ENCODE measurements at places on chromosomes 11 and 22. TPM values are rescaled to one million over a fixed set of nuclear protein-coding genes. Genes with fewer than 3 reads are reported as not detected.

GRCh38 chr11:60994541-60995080 is 23.1 kb downstream of the CD6 start:
- DNase-seq, result no peak

Gene ALKBH3
- 34.2 TPM for polyA plus RNA-seq

DNA sequence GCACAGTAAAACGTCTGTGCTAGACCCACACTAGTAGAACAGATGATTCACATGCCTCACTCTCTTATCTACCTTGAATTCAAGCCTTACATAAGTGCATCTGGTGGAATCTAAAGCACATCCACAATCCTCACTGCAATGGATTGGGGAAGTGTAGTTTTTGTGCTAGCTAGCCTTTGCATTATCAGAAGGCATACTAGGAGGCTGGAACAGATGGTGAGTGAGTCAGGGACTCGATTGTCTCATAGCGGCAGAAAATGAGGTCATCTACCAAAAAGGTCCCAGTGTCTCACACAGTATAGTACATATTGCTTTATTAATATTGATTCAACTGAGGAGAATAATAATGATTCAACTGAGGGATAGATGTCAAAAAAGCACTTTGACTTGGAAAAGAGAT is 9.3 kb downstream of the MSANTD4 start:
- no peak for DNase-seq

DNA sequence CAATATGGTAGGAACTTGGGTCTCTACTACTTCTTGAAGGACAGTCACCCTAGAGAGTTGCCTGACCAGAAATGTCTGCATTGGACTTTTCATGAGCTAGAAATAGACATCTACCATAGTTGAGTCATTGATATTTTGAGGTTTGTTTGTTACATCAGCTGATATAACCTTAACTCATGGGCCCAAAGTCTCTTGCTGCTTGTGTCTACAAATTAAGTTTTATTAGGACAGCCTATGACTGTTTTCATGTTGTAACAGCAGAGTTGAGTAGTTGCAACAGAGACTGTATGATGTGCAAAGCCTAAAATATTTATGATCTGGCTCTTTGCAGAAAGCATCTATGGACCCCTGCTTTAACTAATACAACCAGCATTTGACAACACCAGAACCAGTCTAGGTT is 155.3 kb downstream of the MIAT start:
- DNase-seq, result no peak

DNA sequence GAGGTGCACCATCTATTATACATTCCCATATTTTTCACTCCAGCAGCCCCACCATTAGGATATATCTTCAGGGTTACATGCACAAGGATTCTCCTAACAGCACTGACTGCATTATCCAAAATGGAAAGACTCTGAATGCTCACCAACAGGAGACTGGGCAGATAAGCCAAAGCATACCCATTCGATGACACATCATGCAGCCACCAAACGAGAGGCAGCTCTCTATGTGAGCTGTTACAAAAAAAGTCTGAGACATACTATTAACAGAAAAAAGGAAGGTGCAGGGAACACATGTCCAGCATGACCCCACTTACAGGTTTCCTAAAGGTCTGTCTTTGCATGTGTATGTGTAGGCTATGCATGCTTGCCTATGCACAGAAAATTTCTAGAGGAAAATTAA is 12.4 kb upstream of the SERPIND1 start:
- DNase-seq, result no peak

GRCh38 chr11:18106688-18107087 is 806 bp upstream of the SAAL1 start:
- DNase-seq, result no peak

Gene CTTN
- 286 TPM for polyA plus RNA-seq

- no peak for DNase-seq
These were observed 647.2 kb upstream of the ANO5 start for GRCh38 chr11:21545699-21546098.

- DNase-seq, result no peak
These were observed 21.6 kb downstream of the SVIP start for GRCh38 chr11:22807855-22808570.

Gene PARVG
- 0.05 TPM for polyA plus RNA-seq

DNA sequence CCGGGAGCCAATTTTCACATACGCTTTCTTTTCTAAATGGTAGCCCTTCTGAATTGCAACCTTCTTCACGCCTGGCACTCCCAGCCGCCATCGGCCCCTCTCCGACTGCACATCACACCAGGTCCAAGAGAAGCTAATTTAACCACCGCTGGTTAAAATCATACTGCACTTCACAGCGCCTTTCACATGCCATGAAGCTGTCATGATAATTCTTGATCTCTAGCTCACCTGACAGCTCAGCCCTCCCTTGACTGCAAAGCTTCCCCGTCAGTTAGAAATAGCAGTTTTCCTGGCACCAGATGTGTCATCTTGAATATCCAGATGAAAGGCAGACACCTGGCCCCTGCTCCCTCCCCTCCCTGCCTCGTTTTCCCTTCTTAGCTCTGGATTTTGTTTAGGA is 101.4 kb downstream of the ARL14EP start:
- no peak for DNase-seq

Gene POLD4
- polyA plus RNA-seq, result 89.4 TPM

GRCh38 chr11:16613512-16614381 is 124.7 kb upstream of the C11orf58 start:
- DNase-seq, result peak; percentile 91

- DNase-seq, result no peak
These were observed 14.5 kb downstream of the CTNND1 start for GRCh38 chr11:57776031-57776521.

GRCh38 chr22:50626850-50627641 is 906 bp downstream of the ARSA start:
- DNase-seq, result peak; percentile 16

DNA sequence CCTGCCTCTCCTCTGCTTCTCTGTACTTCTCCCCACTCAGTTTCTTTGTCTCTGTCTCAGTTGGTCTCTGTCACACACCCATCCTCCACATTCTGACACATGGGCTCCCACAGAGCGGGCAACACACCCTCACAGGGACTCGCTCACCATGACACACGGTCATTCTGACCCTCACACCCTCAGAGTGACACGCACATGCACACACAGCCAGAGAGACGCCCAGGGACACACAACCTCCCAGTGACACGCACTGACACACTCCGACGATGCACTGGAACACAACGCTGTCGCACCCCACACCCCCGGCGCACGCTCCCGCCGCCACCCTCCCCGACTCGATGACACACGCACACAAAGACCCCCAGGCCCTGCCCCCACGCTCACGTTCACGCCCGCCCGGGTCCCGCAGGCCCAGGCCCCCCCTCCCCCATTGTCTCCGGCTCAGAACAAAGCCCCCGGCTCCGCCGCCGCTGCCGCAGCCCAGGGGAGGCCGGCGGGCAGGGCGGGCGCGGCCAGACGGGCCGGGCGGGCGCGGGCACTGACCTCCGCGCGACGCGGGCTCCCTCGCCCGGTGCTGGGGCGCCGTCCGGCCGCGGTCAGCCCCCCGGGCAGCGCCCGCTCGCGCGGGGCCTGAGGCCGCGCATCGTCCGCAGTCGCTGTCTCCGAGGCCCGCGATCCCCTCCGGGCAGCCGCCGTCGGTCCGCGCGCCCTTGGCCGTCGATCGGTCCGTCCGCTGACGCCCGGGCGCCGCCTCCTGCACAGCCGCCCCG is 404 bp downstream of the DCHS1 start:
- peak; percentile 78 for DNase-seq

Gene CCDC73
- not detected for polyA plus RNA-seq

DNA sequence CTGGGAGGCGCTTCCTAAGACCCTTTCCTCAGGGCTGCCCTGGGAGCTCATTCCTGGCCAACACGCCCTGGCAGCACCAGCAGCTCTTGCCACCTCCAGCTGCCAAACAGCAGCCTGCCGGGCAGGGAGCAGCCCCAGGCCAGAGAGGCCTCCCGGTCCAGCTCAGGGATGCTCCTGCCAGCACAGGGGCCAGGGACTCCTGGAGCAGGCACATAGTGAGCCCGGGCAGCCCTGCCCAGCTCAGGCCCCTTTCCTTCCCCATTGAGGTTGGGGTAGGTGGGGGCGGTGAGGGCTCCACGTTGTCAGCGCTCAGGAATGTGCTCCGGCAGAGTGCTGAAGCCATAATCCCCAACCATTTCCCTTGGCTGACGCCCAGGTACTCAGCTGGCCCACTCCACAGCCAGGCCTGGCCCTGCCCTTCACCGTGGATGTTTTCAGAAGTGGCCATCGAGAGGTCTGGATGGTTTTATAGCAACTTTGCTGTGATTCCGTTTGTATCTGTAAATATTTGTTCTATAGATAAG is 7.6 kb downstream of the SLC39A13 start:
- no peak for DNase-seq

- no peak for DNase-seq
These were observed 2.0 kb downstream of the FBXO3 start for GRCh38 chr11:33772300-33772699.

DNA sequence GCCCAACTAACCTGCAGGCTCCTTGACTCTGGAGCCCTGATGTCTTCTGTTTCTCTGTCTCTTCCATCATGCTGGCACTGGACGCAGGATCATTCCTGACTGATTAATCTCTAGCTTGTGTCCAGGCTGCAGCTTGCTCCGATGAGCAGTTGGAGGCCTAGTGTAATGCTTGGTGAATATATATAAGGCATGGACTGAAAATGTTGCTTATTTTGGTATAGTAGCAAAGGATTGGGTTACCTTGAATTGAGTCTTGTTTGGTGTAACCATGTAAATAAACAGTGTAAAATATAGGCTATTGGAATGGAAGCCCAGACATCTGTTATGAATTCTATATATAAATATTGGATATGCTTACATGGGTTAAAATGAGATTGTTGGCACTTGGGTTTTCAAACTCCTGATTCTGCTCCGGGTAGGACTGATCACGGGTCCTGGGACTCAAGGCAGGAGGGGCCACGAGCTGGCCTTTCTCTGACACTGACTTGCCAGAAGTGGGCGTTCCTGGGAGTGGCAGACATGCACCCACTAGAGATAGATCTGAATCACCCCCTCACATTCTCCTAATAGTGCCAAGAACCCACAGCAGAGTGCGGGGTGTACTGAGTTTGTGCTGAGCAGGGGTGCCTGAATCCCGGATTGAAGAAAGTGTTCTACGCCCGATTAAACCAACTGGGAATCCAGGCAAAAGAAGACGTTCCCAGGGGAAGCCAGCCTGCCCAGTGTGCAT is 25.8 kb downstream of the LRP5 start:
- no peak for DNase-seq

DNA sequence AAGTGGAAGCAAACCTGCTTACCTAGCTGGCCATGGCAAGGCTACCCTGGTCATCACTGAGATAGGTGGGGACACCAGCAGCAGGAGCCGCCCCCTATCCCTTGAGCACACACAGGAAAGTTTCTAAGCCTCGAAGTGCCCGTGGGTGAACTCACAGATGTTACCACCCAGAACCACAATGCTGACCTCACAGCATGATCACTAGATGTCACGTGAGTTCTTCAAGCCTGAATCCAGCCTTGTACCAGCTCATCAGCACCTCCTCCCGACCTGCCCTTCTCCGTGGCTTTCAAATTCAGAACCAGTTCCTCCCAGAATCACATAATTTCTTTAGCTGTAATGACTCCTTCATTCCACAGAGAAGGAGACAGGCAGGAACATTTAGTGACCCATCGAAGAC is 24.7 kb upstream of the TIMP3 start:
- DNase-seq, result no peak

Gene GDPD5
- 1.6 TPM for polyA plus RNA-seq

DNA sequence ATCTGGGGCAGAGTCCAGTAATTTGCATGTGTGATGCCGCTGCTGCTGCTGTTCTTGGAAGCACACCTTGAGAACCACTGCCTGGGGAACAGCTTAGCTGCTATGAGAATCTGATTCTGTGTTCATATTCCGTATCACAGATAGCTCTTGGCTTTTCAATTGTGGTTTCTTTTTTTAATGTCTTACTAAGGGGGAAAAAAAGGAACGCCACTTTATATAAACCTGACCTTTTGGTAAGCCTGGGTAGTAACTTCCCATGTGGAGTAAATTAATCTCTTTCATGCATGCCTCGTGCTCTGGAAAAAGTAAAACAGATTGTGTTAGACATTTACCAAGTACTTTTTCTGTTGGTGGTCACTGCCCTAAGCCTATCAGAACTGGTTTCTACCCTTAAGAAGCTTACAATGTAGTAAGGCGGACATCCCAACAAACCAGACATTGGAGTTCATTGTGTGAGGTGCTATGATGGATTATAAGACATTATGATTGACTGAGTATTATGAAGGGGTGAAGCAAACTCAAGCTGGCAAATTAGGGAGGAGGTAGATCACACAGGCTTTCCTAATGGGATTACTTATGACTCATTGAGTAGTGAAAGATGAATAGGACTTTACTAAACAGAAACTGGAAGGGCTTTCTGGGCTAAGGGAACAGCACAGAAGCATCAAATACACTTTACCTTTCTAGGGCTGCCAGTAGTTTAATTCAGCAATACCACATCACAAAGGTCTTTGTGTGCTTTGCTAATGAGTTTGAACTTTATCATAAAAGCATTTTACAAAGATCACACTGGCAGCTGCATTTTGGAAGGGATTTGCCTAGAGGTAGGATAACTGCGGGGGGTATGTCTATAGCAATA is 64.7 kb downstream of the MAML2 start:
- DNase-seq, result no peak

DNA sequence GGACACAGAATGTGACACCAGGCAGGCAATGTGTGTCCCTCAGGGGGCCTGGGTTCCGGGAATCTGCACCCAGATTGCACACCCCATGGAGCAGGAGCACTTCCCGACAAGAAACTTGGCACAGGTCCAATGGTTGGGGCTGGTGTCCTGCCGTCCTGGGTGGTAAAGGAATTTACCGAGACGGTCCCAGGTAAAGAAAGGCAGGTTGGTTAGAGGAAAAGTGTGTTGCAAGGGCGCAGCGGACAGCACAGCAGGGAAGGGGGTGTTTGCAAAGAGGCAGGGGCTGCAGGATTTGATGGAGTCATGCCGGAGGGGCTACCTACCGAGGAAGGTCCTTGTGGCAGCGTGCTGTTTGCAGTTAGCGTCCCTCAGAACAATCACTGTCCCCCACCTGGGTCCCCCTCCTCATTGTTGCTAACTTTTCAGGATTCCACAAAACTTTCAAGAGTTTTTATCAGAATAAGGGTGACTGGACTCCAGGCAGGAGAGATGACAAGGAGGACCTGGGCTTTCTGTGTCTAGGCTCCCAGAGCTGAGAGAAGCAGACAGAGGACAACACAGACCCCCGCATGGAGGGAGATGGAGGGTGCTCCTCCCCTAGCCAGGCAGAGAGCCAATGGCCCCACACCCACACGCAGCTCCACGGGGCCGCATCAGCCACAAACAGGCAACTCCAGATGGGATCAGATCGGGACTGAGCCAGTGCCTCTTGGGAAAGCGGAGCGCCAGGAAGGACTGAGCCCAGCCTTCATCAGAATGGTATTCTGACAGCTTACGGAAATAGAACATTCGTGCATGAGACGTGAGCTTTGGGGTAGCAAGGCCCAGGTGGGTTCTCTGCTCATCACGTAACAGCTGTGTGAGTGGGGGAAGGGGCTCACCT is 1423.9 kb downstream of the BRD1 start:
- no peak for DNase-seq

GRCh38 chr11:6962141-6962540 is 35.9 kb downstream of the ZNF215 start:
- no peak for DNase-seq
